ENCODE measurements at places on chromosomes 16 and 17.

- DNase-seq: no peak
These were observed 82.9 kb downstream of the GAS7 start for GRCh38 chr17:10115536-10115932.

DNA sequence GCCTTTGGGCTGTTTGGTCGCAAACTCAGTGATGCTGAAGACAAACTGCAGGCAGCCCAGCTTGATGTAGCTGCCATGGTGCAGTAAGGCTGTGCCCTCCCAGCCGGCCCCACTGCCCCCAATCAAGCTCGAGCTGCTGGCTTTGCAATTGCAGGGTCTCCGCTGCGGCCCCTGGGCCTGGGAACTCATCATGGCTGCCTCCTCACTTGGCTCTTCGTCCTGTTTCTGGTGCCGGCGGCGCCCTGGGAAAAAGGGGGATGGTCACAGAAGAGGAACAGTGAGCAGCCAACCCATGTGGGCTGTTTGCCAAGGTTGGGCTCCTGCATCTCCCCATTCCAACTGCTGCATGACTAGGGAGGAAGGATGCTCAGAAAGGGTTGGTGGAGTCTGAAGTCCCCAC, 3.4 kb upstream of the DHRS13 start:
- DNase-seq: no peak

- DNase-seq: peak; percentile 88
These were observed 12.4 kb downstream of the ITGB3 start for GRCh38 chr17:47265983-47266541.

DNA sequence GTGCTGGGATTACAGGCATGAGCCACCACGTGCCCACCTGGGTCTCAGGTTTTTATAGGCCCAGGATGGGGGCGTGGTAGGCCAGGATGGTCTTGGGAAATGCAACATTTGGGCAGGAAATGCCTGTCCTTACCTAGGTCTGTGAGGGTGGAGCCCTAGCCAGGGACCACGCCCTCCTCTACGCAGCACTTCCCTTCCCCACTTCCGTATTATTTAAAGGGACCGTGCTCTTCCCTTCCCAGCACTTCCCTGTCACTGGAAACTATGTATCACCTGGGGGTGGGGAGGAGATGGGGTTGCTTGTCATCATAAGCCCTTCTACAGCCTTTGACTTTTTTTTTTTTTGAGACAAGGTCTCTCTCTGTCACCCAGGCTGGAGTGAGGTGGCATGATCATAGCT, 238.9 kb upstream of the NLRP1 start:
- DNase-seq: peak; percentile 59

- peak; percentile 97 for DNase-seq
These were observed at the start of the genes IFT20 and TNFAIP1 for GRCh38 chr17:28335201-28335958. TSS of gene IFT20 (minus strand) at chr17:28335472. CDS start at chr17:28331985, 3,487 bp downstream. TSS of gene TNFAIP1 (plus strand) at chr17:28335761. CDS start at chr17:28339522, 3,761 bp downstream.

GRCh38 chr16:71263582-71263981, 25.6 kb downstream of the CMTR2 start:
- no peak for DNase-seq

GRCh38 chr17:2547176-2547575, 35.5 kb upstream of the METTL16 start:
- DNase-seq: peak; percentile 52
